Lung microvascular endothelial cell (primary cell): ENCODE measurements at places on chromosomes 7 and 10. TPM values are rescaled to one million over a fixed set of nuclear protein-coding genes. Genes with fewer than 3 reads are reported as not detected.

- peak; percentile 97 for DNase-seq
These were observed at the start of gene LMBR1 for GRCh38 chr7:156892821-156893706. LMBR1 (minus strand) TSS chr7:156893183; CDS start chr7:156892993, 190 bp downstream.

DNA sequence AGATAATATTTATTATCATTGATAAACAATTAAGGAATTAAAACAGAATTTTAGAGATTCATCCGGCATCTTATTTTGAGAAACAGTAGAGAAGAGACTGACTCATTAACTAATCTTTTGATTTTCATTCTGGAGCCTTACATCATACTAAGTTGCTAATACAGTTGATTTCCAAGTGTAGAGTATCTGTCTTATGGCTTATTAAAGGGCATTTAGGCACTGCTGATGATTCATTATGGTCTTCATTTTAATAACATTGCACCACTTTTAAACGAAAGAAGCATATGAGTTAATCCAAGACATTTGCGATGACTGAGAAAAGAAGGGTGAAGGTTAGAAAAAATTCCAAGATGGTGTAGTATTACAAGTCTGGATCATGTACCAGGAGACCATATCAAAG, 186.0 kb upstream of the CACNA2D1 start:
- DNase-seq, result no peak

DNA sequence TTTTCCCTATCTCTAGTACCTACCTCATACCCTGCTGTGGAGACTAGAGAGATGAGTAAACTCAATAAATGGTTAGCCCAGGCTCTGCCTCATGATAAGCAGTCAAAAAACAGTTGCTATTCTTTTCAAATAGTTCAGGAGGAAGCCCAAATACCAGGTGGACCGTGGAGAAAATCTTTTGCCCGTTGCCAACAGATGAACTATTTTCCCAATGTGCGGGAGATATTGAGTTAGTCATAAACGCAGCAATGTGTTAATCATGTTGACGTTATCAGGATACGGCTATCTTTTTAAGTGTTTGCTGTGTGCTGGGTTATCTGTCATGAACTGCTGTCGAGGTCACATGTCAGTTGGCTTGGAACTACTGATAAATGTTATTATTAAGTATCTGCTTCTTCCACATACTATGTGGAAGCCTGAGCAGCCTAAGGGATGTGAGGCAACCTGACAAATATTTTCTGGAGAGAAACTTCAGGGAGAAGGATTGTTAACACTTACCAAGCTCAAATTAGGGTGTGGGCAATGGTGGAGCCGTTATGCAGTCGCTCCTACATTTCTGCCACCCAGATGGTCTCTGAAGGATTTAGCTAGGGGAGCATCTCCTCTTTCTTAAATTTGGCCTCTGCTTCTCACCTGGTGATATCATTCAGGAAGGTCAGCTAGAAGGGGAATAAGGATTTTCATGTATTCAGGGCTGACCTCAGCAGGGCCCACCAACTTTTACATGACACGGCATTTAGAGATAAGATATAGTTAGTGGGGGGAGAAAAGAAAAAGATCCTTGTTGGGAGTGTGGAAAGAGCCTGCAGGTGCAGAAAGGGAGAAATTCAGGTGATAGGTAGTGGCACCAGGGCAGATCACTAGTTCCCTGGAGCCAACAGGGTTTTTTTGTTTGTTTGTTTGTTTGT, 33.5 kb upstream of the SLC26A3 start:
- DNase-seq, result peak; percentile 14

DNA sequence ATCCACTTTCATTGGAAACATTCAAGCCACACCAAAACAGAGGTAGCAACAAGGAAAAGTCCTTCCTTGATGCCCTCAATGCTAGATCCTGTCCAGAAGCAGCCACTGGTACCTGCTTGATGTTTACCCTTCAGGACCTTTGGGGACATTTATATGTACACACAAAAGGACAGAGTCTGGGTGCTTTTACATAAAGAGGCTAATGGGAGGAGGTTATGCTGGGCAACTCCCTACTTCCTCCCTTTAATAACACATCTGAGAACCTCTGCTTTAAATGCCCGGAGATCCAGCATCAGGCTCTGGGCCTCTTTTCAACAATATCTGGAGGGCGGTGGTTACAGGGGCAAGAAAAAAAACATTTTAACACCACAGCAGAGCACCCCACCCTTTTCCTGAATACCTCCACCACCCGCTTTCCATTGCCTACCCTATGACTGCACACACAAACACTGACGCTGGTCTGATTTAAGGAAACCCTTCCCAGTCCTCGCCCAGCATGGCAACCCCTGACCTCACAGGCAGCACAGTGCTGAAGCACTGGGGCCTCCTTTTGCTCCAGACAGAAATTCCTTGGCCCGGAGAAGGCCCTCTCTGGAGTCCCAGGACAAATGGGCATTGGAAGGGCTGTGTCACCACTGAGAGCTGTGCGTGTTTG, 39.3 kb upstream of the DUSP5 start:
- DNase-seq, result peak; percentile 47

GRCh38 chr10:82462910-82463551, 588.0 kb downstream of the NRG3 start:
- DNase-seq, result no peak

DNA sequence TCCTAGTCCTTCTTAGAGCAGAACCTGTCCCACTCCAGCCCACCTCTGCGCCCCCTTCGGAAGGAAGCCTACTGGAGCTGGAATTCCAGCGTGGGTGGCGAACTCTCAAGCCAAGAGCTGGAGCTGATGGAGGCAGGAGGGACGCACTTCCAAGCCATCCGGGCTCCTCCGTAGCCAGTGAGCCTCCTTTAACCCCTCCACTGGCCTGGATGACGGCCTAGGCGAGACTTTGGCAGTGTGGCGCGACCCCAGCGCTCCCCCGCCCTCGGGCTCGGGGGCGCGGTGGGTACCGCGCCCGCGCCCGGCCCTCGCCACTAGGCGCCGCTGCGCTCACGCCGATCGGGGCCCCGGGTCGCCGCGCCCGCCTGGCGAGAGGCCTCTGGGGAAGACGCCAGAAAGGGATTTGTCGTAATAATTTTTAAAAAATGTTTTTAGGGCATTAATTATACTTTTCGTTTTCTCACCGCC, 5.1 kb upstream of the EMX2 start:
- peak; percentile 51 for DNase-seq

DNA sequence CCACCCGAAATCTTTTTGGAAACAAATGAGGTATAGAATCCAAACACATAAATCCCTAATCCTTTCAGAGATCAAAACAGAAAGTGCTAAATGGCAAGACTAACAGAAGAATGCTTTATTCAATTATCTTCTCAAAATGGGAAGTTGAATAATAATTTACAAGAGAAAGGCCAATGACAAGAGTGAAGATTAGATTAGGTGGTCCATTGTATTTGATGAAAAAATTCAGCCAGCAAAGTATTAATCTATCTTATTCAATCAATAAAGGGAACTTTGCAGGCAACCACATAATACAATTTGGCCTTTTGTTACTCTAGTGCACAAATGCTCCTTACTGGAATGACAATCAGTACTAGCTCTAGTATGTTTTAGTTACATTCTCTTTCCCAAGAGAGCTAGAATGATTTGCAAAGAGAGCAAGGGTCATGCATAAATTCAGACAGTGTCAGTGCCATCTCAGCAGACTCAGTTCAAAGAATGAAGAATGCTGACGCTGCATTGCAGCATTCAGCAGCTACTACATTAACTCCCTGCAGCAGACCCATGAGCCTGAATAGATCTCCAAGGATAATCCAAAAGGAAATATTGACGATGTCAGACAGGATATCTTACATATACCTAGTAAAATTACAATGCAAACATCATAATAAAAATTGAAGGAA, 131.8 kb downstream of the ANK3 start:
- DNase-seq, result no peak

DNA sequence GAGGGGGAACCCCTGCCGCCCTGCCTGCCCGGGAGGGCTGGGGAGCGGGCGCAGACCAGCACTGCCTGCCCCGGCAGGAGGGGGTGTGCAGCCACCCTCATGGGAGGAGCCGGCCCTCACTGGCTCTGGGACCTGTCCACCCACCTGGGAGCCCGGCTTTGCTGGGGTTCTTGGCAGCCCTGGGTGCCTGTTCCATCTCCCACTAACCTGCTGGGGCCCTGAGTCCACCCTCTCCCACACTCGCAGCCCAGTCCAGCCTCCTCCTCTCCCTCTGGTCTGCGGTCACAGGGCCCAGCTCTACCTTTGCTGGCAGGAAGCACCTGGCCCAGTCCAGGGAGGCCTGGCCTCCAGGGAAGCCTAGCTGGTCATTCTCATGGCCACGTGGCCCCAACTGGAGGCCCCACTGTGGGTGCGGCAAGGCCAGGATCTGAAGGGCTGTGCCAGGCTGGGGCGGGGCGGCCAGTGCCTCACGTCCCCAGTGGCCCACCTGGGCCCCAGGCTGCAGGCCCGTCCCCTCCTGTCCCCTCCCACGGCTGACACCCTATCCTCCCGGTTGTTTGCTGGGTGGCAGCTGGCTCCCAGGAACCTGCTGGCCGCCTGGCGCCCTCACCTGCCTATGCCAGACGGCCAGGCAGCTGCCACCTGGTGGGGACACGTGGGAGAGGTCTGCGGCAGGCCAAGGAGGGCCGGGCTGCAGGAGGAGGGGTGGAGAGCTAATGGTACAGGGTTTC, at the start of gene TMEM184A:
TSS of gene TMEM184A (minus strand) at position 393 of the 731 bp plus-strand sequence. CDS start 721 bp downstream, outside the sequence.
- no peak for DNase-seq

- no peak for DNase-seq
These were observed 44.5 kb downstream of the PIK3AP1 start for GRCh38 chr10:96675846-96676245.

DNA sequence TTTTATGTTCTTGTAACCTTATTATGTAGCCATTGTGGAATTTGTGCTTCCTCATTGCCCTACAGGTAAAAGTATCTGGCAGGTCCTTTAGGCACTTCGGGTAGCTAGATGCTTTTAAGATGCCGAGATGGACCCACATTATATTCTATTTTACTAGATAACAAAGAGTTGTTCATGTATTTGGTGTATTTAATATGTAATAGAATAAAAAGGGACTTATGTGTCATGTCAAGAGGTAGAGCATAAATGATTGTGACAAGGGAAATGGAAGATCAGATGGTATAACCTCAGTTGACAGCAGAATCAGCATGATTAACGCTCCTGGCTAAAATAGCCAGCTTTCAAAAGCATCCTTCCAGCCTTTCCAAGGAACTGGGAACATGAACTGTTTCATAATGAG, 50.6 kb downstream of the NPY start:
- DNase-seq, result no peak

- no peak for DNase-seq
These were observed 121.7 kb upstream of the COL1A2 start for GRCh38 chr7:94272821-94273583.

DNA sequence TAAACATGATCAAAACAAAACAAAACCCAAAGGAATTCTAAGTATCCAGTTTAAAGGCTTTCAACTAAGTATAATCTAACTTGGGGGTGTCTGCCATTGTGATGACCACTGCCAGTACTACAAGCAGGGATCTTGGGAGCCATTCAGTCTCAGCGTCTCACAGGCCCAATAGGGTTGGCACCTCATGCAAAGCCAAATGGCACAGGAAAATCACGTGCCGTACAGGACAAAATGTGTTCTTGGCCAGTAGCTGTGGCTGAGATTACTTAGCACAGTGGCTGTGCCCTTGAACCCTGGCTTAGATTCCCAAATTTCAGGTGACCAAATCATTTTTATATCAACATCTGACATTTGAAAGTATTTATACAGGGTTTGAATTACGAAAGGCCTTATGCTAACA, 50.0 kb downstream of the DLD start:
- no peak for DNase-seq

- peak; percentile 74 for DNase-seq
These were observed 11.2 kb upstream of the SLC35B4 start for GRCh38 chr7:134327896-134328295.

GRCh38 chr7:100443096-100443840, 7.0 kb upstream of the PPP1R35 start:
- DNase-seq, result no peak

- DNase-seq, result no peak
These were observed 23.9 kb downstream of the ST7 start for GRCh38 chr7:116977172-116977571.

Gene FAM25G
- total RNA-seq, result not detected in 2 replicates

DNA sequence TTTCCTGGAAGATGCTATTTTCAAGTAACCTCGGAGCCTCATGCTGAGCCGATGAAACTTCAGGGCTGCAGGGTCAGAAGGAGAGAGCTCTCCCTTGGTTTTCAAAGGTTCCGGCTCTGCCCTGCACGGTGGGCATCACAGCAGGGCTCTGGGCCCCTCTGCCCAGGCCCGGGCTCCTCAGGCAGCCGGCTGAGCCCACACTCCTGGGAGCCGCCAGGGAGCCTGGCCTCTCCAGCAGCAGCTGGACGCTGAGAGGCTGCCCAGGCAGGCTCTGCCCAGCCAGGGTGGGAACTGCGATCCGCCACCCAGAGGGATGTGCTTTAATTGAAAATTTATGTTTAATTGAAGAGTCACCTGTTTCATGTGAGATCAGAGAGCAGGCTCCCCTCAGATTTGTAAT, 97.5 kb upstream of the MGMT start:
- DNase-seq, result no peak

- no peak for DNase-seq
These were observed 181.2 kb downstream of the KCNMA1 start for GRCh38 chr10:77456414-77456813.

Gene CPN1
- total RNA-seq, result not detected in 2 replicates

Gene MRPS16
- total RNA-seq, result 52.1 and 53.0 TPM in 2 replicates

DNA sequence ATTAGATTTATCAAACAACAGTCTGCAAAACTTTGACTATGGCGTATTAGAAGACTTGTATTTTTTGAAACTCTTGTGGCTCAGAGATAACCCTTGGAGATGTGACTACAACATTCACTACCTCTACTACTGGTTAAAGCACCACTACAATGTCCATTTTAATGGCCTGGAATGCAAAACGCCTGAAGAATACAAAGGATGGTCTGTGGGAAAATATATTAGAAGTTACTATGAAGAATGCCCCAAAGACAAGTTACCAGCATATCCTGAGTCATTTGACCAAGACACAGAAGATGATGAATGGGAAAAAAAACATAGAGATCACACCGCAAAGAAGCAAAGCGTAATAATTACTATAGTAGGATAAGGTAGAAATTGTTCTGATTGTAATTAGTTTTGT, 31.4 kb downstream of the LRRC17 start:
- DNase-seq, result no peak

DNA sequence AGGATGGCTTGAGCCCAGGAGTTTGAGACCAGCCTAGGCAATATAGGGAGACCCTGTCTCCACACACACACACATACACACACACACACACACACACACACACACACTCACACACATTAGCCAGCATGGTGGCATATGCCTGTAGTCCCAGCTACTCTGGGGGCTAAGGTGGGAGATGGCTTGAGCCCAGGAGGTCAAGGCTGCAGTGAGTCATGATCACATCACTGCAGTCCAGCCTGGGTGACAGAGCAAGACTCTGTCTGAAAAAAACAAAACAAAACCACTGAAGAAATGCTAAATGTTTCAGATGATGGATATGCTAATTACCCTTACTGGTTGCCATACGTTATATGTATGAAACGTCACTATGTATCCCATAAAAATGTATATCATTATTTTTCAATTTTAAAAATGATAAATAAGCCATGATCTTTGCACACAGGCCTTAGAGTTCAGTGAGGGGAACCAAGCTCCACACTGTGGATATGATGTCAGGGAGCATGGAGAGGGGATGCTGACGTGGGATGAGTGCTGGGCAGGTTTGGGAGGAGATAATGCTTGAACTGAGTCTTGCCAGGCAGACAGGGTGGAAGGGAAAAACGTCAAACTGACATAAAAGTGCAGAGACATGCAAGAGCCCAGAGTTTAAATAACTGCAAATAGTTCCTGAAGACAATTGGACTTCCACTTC, 45.9 kb upstream of the ARHGAP12 start:
- DNase-seq, result peak; percentile 39

Gene LBX1
- total RNA-seq, result not detected in 2 replicates

GRCh38 chr7:49714182-49714581, 59.3 kb upstream of the VWC2 start:
- DNase-seq, result no peak
